ENCODE measurements at places on chromosomes 6 and 20.

GRCh38 chr6:143545976-143546547 lies 34.5 kb upstream of the FUCA2 start:
- H3K4me1 ChIP-seq, result peaks cover 6% of the 10 kb centered on the region
- H3K4me3 ChIP-seq, result no peak overlapping the region
- H3K36me3 ChIP-seq, result no peaks in the 10 kb centered on the region

GRCh38 chr20:61347443-61347842 lies 95.4 kb downstream of the CDH4 start:
- H3K27ac ChIP-seq, result no peak overlapping the region
- no peak overlapping the region for H3K4me3 ChIP-seq
- no peaks in the 10 kb centered on the region for H3K4me1 ChIP-seq
- DNase-seq, result no peak
- no peaks in the 10 kb centered on the region for H3K36me3 ChIP-seq

DNA sequence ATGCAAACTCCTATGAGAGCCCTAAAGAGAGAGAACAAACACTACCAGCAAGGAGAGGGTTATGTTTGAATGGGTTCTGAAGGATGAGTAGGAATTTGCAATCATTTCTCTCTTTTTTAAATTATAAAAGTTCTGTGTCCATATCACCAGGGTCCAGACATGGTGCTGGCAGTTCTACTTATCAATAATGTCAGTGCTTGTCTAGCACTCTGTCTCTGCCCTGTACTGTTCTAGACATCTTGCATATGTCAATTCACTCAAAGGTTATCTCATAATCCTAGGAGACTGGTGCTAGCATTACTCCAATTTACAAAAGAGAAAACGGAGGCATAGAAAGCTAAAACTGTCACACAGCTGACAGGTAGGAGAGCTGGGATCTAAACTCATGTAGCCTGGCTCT lies 101.3 kb downstream of the VEGFA start:
- no peak overlapping the region for H3K27ac ChIP-seq
- no peaks in the 10 kb centered on the region for H3K36me3 ChIP-seq
- no peaks in the 10 kb centered on the region for H3K27me3 ChIP-seq
- H3K4me1 ChIP-seq, result no peaks in the 10 kb centered on the region
- H3K4me3 ChIP-seq, result no peak overlapping the region
- no peak for DNase-seq

DNA sequence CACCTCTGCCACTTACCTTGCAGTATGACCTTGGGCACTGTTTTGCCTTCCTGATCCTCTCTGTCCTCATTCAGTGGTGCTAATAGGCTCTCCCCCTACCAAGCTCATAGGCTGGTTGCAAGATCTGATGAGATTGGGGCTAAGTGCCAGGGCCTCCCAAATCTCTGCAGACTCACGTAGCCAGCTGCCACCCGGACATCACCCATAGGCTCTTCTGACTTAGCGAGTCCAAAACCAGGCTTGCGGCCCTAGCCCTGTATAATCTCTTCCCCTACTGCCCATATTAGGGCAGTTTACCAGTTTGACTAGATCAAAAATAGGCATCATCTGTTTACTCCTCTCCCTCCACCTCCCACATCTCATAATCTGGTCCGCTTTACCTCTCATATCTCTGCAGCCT lies 54.2 kb upstream of the VSTM2L start:
- H3K4me3 ChIP-seq, result no peak overlapping the region
- H3K4me1 ChIP-seq, result no peaks in the 10 kb centered on the region
- no peak overlapping the region for H3K27ac ChIP-seq
- H3K27me3 ChIP-seq, result no peaks in the 10 kb centered on the region
- peaks cover 71% of the 10 kb centered on the region for H3K36me3 ChIP-seq

DNA sequence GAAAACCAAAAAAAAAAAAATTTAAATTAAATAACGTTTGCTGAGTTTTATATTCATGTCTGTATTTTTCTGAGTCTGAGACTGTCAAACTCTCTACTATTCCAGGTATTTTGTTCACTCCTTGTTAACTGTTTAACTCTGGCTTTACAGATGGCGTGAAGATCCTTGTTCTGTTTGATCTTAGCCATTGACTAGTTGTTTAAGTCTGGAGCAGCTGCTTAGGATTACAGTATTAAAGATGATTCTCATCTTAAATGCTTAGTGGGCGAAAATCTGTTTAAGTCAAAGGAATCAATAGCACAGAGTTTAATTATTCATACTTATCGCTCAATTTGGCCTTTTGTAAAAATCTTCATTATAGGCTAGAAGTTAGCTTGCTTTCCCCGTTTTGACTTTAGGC lies 2.4 kb downstream of the PHACTR2 start:
- H3K36me3 ChIP-seq, result no peaks in the 10 kb centered on the region
- no peak overlapping the region for H3K4me3 ChIP-seq
- H3K4me1 ChIP-seq, result peaks cover 6% of the 10 kb centered on the region
- peaks cover 16% of the 10 kb centered on the region for H3K27me3 ChIP-seq

DNA sequence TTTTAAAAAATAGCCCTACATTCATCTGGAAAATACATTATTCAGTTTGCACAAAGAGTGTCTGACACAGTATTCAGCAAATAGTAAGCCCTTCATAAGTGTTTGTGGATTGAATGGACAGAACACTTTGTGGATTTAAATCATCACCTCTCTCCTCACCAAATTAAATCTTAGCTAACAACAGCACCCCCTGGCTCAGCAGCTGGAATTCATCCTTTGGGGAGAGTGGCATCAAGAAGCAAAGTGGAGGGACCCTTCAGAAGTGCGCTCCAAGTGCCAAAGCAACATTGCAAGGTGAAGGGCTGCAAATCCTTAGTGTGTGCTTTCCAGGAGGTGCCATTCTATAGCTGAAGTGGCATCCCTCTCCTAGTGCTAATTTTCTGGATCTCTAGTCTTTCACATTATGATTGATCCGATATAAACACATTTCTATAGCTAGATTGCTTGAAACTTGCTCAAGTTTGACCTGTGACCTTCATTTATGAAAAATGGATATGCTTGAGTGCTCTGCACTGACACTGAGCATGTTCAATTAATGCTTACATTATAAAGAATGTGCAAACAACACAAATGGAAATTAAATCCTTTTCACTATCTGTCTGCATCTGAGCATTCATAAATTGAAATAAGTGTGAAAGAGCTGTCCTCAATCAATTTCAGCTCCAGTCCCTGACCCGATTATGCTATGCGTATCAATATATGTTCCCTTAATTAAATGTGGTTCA lies 891.7 kb downstream of the C6orf118 start:
- no peak overlapping the region for H3K4me3 ChIP-seq
- no peaks in the 10 kb centered on the region for H3K36me3 ChIP-seq
- H3K4me1 ChIP-seq, result no peaks in the 10 kb centered on the region
- no peak for DNase-seq
- no peak overlapping the region for H3K27ac ChIP-seq
- H3K27me3 ChIP-seq, result no peaks in the 10 kb centered on the region
